ENCODE measurements at places on chromosomes 1 and 21.

GRCh38 chr1:118032883-118033282, 103.3 kb downstream of the WDR3 start:
- no peak for DNase-seq

DNA sequence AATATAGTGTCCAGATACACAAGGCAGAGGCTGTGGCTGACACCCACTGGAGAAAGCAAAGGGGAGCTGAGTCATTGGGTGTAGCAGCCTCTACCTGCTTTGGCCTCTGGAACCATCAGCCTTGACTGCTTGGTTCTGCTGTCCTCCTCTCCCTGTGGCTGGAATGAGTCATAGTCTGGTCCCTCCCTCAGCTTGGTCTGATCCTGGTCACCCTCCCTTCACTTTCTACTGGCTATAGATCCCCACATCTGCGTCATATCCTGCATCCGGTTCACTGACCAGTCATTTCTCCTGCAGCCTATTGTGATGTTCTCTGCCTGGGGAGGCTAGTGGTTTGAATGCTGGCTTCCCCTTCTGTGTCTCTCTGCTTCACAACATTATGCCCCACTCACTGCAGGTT, 372.8 kb upstream of the DAB1 start:
- DNase-seq: no peak

- no peak for DNase-seq
Observed at GRCh38 chr1:221812905-221813597, 71.2 kb upstream of the DUSP10 start.

- DNase-seq: no peak
Observed at GRCh38 chr1:145740269-145740668, 21.0 kb downstream of the CD160 start.

GRCh38 chr1:87224201-87224600, 104.5 kb upstream of the LMO4 start:
- no peak for DNase-seq

DNA sequence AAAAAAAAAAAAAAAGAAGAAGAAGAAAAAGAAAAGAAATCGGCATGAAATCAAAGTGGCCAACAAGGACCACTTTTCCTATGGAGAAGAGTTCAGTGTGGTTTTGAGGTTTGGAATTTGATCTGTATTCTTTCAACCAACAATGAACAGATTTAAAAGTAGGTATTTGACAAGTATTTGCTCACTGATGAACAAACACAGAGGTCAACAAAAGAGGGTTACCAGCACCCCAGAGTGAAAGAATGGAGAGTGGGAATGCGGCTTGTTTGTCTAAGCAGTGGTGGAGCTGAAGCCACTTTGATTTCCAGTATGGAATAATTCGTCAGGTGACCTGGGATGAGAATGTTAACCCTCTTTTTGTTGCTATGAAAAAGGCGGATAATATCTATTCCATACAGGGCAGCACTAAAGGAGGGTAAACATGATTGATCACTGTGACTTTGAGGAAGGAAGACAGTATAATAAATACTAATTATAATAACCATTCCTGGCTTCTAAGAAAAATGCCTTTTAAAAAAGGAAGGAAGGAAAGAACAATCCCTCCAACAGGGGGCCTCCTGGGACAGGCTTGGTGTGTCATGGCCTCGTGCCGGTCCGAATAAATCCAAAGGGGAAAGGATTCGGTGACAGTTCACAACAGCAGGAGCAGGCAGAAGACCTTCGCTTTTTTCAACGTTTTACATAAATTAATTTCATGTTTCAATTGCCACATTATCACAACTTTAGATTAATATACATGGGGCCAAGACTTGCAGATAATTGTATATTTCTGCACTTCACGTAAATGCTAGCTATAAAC, 37.2 kb upstream of the SIM2 start:
- DNase-seq: no peak

- DNase-seq: no peak
Observed at GRCh38 chr21:17550671-17551308, 37.9 kb downstream of the CXADR start.

- no peak for DNase-seq
Observed at GRCh38 chr1:51648180-51649109, 31.6 kb downstream of the OSBPL9 start.

GRCh38 chr1:46191033-46191701, 7.1 kb downstream of the POMGNT1 start:
- DNase-seq: no peak

DNA sequence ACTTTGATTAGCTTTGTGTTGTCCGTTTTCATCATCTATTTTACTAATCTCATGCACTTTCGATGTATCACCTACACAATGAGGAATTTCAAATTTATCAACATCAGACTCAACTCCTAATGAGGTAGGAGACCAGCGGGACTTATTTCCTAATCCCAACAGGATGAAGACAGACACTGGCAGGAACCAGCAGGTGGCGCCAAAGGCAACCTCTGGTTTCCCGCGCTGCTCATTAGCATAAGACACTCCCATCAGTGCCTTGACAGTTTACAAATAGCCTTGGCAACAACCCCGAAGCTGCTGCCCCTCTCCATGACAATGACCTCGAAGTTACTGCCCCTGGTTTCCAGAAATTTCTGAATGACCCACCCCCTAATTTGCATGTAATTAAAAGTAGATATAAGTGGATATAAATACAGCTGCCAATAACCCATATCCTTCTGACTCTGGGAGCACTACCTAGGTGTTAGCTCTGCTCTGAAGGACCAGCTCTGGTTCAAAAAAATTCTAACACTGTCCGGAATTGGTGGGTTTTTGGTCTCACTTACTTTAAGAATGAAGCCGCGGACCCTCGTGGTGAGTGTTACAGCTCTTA, 974.8 kb downstream of the ADGRL2 start:
- no peak for DNase-seq

DNA sequence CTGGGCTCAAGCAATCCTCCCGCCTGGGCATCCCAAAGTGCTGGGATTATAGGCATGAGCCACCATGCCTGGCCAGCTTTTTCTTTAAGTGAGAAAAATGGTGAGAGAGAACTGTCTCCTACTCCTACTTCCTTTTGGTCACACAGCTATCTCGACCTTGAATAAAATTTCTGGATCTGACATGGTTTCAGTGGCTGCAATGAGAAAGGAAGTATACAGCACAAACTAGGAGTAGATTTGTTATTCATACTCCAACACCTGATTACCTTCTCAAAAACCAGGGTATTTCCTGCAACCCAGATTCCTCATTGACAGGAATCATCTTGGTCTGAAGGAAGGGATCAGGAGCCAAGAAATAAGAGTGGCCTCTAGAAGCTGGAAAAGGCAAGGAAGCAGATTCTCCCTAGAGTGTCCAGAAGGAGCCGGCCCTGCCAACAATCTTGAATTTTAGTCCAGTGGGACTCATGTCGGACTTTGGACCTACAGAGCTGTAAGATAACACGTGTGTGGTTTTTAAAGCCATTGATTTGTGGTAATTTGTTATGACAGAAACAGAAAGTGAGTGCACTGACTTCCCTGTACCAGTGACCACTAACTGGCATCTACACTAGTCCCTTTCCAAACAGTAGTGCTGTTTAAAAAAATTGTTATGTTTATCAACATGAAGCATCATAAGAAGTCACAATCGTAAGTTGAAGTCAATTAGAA, 516.6 kb downstream of the SMYD3 start:
- DNase-seq: no peak

DNA sequence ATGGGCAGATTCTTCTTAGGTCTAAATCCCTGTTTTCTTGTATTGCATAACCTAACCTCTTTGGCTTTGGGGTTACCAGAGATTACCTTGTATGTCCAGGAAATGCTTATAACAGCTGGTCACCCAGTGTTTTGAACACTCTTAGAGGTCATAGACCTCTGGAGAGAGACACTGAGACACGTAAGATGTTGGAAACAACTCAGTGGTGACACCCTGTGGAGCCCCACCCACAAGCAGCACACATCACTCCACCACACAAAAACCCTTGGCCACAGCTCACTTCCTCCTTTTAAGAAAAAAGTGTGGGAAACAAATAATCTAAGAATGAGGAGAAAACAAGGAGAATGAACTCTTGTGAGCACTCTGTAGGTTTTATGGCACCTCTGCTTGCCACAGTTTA, 26.3 kb upstream of the CYP4B1 start:
- no peak for DNase-seq

GRCh38 chr1:166544561-166544960, 294.7 kb upstream of the POGK start:
- DNase-seq: no peak

- DNase-seq: no peak
Observed at GRCh38 chr21:44529503-44530125, 10.4 kb downstream of the KRTAP10-1 start.

- DNase-seq: no peak
Observed at GRCh38 chr1:23964790-23965740, 5.4 kb downstream of the PNRC2 start.

GRCh38 chr21:45208627-45208951, 79.1 kb downstream of the POFUT2 start:
- DNase-seq: no peak

GRCh38 chr21:38077569-38077968, 161.3 kb upstream of the KCNJ6 start:
- no peak for DNase-seq

GRCh38 chr1:80594013-80594412, 1206.7 kb upstream of the ADGRL2 start:
- DNase-seq: no peak

- no peak for DNase-seq
Observed at GRCh38 chr1:20668581-20668980, 7.4 kb upstream of the DDOST start.

GRCh38 chr1:50421366-50421748, 1.9 kb downstream of the DMRTA2 start:
- DNase-seq: no peak

- DNase-seq: no peak
Observed at GRCh38 chr1:39500862-39501389, 9.5 kb downstream of the BMP8A start.

- peak; percentile 60 for DNase-seq
Observed at GRCh38 chr1:175319112-175319911, 126.7 kb upstream of the KIAA0040 start.

DNA sequence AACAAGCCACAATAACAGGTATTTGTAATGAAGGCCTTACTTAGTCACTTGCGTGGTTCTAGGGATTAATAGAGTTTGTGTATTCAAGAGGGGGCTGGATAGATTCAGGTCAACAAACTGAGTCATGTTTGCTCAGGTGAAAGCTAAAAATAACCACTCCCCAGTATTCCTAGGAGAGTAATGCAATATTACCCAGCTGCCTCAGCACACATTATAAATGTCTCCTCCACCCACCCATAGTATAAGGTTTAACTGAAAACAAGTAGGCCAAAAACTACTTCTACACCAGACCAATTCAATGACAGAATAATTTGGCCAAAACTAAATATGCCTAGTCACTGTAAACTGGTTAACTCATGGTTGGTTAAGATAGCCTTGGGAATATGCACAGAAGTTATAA, 34.4 kb downstream of the WLS start:
- DNase-seq: no peak

- DNase-seq: no peak
Observed at GRCh38 chr1:173775578-173776226, 48.8 kb upstream of the DARS2 start.

DNA sequence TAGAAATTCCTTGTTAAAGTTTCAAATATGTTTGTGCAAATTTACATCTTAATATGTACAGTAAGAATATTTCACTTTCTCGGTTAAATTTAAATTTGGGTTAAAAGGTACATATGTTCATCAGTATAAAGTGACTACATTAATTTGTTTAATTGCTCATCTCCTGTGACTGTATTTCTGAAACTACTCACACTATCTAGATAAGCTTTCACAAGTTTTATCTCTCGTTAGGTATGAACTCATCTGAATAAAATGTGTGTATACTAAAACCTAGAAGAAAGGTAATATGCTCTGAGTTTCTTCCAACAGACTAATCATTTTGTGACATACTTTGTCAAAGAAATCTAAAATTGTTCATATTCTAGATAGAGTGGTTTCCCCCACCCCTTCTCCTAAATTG, 150.7 kb downstream of the PATJ start:
- no peak for DNase-seq

- DNase-seq: no peak
Observed at GRCh38 chr1:178093494-178093950, 382 bp upstream of the RASAL2 start.

GRCh38 chr1:198778049-198778448, 139.2 kb downstream of the PTPRC start:
- DNase-seq: no peak

GRCh38 chr1:95582191-95582590, 348.2 kb downstream of the RWDD3 start:
- no peak for DNase-seq

DNA sequence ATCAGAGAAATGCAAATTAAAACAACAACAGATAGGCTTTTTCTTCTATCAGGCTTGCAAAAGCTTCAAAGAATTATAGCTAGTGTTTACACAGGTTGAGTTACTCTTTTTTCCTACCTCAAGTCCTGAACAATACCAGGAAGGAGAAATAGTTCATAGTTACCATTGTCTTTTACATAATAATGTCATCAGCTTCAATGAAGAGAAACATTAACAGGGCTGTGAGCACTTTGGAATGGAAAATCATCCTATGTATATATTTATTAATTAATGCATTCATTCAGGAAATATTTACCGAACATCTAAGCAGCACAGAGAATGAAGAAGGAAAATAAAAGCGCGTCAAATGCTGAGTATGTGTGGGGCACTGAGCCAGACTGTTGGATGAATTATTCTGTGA, 197.3 kb downstream of the ZBTB18 start:
- no peak for DNase-seq

- DNase-seq: no peak
Observed at GRCh38 chr1:110519125-110519810, at the start of gene KCNA10. Gene KCNA10, minus strand, starts transcription at chr1:110519175. Its CDS starts 388 bp downstream, at chr1:110518787.

DNA sequence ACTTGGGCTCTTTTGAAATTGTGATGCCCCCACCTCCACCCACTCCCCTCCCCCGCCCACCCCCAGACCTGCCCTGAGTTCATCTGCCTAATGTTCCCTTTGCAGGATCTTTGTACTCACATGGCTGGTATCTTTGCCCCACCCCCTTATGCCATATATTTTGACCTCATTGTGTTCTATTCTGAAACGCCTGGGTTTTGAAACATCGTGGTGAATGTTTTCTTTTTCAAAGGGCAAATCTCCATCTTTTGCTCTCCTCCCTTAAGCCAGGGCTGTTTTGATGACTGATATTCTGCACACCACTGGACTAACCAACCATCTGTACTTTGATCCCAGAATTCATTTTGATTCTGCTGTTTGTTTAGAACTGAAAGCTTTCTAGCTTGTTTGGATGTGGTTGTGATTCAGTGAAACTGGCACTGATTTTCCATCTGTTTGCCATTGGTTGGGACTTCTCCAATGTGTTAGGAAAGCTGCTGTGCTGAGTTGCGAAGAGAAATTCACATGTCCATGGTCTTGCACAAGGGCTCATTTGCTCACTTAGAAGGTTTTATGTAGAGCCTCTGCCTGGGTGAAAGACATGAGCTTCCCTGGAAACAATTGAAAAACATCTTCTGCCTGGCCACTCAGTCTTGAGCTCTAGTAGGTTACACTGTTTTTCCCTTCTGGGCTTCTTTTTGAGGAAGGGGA, 16.5 kb downstream of the SMAP2 start:
- DNase-seq: no peak

DNA sequence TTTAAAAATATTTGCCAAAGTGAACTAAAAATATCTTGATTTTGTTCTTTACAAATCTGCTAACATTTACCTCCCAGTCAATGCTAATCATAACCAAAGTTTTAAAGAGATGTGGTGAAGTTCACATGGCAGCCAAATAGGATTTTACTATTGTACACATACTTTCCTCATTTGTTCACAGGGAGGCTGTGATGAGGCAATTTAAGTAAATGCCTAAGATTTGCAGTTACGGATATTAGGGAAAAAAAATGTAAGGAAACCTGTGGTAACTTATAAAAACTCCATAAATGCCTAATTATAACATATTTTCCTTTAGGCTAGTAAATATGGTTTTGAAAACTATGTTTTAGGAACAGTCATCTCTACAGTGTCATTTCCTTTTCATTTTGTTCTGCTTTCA, 32.4 kb downstream of the RGS5 start:
- DNase-seq: no peak
